ENCODE measurements at places on chromosomes 7 and 10. TPM values are rescaled to one million over a fixed set of nuclear protein-coding genes. Genes with fewer than 3 reads are reported as not detected.

DNA sequence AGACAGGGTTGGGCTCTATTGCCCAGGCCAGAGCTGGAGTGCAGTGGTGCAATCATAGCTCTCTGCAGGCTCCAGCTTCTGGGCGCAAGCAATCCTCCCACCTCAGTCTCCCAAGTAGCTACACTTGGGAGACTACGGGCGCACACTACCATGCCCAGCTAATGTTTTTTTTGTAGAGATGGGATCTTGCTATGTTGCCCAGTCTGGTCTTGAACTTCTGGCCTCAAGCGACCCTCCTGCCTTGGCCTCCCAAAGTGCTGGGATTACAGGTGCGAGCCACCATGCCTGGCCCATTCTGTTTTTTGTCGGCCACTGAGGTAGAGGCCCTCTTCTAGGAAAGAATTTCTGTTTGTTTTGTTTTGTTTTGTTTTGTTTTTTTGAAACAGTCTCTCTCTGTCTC is 12.2 kb downstream of the ALKBH4 start:
- no peak overlapping the region for H3K27ac ChIP-seq
- no peaks in the 10 kb centered on the region for H3K27me3 ChIP-seq
- peaks cover 2% of the 10 kb centered on the region for H3K36me3 ChIP-seq
- H3K4me1 ChIP-seq: no peaks in the 10 kb centered on the region

Gene SLC26A5
- not detected for total RNA-seq

Gene CRHR2
- total RNA-seq: not detected

DNA sequence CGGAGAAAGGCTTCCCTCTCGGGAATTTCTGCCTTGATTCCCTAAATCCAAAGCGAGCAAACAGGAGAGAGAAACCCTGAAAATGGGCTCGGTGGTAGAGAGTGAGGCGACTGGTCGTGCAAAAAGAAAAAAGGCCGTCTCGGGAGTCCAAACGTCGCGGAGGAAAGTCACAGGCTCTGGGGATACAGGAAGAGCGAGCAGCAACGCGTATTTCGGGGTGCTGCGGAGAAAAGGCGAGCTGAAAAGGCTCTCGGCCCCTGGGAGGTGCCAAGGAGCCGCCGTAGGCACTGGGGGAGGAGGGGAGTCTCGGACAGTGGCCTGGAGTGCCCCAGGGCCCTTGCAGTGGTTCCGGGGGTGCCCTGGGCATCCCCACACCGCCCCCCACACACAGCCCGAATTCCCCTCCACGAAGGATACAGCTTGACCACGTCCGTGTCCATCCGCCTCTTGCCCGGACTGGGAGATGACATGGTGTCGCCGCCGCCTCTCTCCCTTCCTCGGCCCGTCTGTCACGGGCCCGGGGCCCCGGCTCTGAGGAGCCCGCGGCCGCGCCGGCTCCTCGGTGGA is 591 bp downstream of the UBE2H start:
- peak overlapping the region; percentile 83 for H3K4me3 ChIP-seq
- peak overlapping the region; percentile 67 for H3K27ac ChIP-seq
- H3K27me3 ChIP-seq: no peaks in the 10 kb centered on the region
- peaks cover 10% of the 10 kb centered on the region for H3K4me1 ChIP-seq
- DNase-seq: peak; percentile 33
- peaks cover 2% of the 10 kb centered on the region for H3K36me3 ChIP-seq

Gene TACC2
- not detected for total RNA-seq

DNA sequence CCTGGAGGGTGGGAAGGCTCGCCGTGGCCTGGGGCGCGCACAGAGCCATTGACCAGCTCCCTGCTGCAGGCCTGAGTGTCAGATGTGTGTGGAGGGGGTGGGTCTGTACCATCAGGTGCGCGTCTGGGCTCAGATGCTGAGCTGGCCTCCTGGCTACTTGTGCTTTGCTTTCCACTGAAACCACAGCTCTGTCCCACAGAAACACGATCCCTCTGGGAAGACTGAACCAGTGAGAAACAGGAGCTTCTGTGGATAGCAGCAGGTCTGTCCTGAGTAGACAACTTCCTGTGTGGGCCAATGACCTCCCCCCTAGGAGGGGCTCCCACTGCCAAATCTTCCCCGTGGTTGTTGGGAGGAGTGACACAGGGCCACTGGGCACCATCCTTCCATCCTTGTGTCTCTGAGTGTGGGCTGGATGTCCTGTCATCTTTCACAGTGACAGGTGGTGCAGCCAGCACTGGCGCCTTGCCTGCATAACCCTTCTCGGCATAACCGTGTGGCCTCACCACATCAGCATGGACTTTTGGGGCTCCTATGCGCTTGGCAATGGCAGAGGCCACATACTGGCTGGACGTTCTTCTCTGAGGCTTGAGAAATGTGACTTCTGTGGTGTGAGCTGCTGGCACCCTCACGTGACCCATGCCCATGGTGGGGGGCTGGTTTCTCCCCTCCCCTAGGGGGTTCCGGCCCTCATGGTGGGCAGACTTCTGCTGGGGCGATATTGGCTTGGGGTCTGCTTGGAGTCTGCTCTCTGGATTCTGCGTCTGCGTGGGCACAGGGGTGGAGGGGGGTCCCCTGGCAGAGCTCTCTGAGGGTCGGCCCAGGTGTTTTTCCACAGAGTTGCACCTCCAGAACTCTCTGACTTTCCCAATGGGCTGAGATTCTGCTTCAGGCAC is 245.5 kb upstream of the GRB10 start:
- no peak overlapping the region for H3K27ac ChIP-seq
- H3K4me3 ChIP-seq: no peak overlapping the region
- DNase-seq: no peak
- H3K4me1 ChIP-seq: no peaks in the 10 kb centered on the region
- no peaks in the 10 kb centered on the region for H3K36me3 ChIP-seq

Gene SPDYE8
- not detected for total RNA-seq

- no peak overlapping the region for H3K27ac ChIP-seq
- H3K27me3 ChIP-seq: no peaks in the 10 kb centered on the region
- peaks cover 14% of the 10 kb centered on the region for H3K4me1 ChIP-seq
Measured at GRCh38 chr7:151271699-151272355, 23.3 kb upstream of the SMARCD3 start.

DNA sequence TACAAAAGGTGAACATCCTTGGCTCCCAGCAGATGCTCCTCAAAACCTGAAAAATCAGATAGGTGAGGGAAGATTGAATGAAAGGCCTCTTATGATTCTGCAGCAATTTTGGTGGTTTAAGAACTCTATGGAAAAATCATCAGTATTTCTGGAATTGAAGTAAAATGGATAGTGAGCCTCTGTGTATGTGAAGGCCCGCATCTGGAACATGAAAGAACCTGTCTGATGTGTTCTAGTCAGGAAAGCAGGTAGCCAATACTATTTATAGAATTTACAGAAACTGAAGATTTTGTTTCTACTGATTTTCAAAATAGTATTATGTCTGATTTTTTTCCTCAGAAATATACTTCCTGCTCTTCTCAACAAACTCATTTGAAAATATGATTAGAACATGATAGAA is 37.3 kb downstream of the EGFR start:
- peaks cover 5% of the 10 kb centered on the region for H3K27me3 ChIP-seq
- DNase-seq: no peak
- H3K27ac ChIP-seq: no peak overlapping the region
- no peak overlapping the region for H3K4me3 ChIP-seq

DNA sequence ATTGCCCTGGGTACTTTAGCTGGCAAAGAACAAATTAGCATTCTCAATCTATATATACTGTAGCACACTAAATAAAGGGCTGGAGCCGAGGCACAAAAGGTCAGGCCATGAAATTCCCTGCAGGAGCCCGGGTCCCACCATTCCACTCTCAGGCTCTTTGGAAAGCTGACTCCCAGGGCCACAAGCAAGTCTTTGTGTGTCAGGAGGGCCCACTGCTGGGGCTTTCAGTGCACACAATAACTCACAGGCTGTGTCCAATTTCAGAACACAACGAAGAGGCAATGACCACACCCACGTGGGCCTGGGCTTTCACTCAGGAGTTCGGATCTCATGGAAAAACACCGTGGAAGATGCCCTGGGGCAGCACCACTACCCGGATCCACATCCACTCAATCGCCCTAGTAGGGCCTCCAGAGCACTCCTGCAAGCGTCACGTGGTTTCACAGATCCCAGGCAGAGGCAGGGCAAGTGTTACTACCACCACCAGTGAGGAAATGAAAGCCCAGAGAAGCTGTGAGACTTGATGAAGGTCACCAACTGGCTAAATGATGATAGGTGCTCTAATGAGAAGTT is 60.3 kb downstream of the COBL start:
- peaks cover 4% of the 10 kb centered on the region for H3K27me3 ChIP-seq
- no peaks in the 10 kb centered on the region for H3K36me3 ChIP-seq
- H3K4me3 ChIP-seq: no peak overlapping the region
- no peak overlapping the region for H3K27ac ChIP-seq
- no peaks in the 10 kb centered on the region for H3K4me1 ChIP-seq
- no peak for DNase-seq

Data from activated naive CD4-positive, alpha-beta T cell treated with anti-CD3 and anti-CD28 coated beads for 36 hours (primary cell).